ENCODE measurements at places on chromosomes 7 and 10. TPM values are rescaled to one million over a fixed set of nuclear protein-coding genes. Genes with fewer than 3 reads are reported as not detected.

The TPST1 gene
- polyA plus RNA-seq: 51.9 TPM

The FBXO24 gene
- polyA plus RNA-seq: 3.9 TPM

The TEX47 gene
- not detected for polyA plus RNA-seq

The DOCK4 gene
- 51.4 TPM for polyA plus RNA-seq

The UNCX gene
- not detected for polyA plus RNA-seq

The ASB15 gene
- polyA plus RNA-seq: not detected

The CRTAC1 gene
- polyA plus RNA-seq: 5.3 TPM

GRCh38 chr10:68604441-68604840 is 44.3 kb downstream of the TET1 start:
- DNase-seq: no peak

DNA sequence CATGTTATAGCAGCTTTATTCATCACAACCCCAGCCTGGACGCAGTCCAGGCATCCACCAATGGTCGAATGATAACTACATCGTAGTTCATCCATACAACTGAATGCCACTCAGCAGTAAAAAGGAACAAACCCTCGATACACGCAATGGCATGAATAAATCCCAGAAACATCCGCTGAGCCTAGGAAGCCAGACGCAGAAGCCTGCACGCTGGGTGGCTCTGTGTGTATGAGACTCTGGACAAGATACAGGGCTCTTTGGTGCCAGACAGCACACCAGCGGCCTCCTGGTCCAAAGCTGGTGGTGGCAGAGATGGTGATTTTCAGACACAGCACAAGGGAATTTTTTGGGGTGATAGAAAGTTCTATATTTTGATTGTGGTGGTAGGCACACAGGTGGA is 10.0 kb upstream of the CRYGN start:
- no peak for DNase-seq

GRCh38 chr7:22725585-22725984 is 1.4 kb upstream of the IL6 start:
- no peak for DNase-seq

GRCh38 chr10:114940735-114941134 is 2.7 kb downstream of the TRUB1 start:
- DNase-seq: no peak

- DNase-seq: no peak
These were observed 276.5 kb upstream of the KLF6 start for GRCh38 chr10:4061441-4061951.

- DNase-seq: no peak
These were observed 774 bp downstream of the PON2 start for GRCh38 chr7:95433952-95434556.

DNA sequence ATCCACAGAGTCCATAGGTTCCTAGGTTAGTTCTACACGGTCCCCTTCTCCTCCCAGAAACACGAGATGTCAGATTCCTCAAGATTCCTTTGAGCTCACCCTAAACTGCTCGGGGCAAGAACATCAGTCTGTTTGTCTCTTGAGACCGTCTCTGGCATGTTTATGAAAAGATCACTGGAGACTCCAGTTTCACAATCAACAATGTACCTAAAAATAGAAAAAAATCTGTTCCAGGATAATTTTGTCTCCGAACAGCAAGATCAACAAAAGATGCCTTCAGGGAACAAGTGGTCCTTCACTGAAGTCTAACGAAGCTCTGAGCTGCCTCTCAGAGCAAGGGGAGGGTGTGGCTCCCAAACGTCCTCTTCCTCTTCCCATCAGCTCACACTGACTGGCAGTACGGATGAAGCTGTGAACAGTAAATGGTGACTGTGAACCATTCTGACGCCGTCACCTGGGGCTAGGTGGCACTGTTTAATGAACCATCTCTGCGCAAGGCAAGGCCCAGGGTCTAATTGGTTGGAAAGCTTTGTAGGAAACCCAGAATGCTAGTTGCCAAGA is 156.2 kb upstream of the LYZL1 start:
- no peak for DNase-seq

DNA sequence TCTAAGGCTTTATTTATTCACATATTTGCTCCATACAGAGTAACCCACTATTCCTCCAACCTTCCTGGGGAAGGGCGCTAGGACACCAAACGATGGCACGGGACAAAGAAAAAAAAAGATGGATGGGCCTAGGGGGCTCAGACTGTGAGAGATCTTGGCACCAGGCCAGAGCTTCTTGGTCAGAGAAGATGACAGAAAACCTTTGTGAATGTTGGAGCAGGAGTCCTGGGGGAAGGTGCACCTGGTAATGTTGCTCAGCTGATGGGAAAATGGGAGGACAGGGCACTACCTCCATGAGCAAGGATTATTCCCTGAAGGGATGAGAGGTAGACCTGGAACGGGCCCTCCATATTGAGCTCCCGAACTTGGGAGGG is 1.4 kb upstream of the SH3PXD2A start:
- no peak for DNase-seq

DNA sequence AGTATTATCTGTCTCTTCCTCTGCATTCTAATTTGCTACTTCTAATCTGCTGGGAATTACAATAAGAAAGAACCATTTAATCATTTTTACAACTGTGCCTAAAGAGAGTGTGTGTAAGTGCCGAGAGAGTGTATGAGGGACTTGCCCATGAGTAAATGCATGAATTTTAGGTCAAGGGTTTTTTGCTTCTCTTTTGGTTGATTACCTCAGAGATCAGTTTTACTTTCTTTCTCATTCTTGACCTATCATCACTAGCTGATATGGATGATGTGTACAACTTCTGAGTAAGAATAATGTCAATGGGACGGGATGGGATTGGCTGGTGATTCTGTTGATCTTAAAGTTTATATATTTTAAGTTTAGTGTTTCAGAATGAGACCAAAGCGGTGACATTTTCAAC is 47.8 kb downstream of the IKZF1 start:
- DNase-seq: no peak
